ENCODE measurements at places on chromosomes 11 and 22.

DNA sequence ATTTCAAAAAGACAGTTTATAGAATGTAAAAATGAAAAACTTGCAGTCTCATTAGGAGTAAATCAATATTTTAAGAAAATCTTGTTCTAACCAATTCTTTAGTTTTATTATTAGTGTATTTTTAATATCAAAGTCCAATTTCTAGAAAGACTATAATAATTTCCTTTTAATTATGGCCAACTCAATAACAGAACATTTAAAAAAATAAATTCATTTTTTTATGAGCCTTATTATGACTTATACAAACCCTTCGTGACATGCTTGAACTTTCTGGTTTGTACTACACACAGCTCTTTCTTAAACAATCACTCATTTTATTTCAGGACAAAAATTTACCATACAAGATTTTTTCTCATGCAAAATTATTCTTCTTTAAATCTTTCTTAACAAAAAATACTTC lies 11.7 kb upstream of the MRGPRE start:
- DNase-seq: no peak

GRCh38 chr22:37898441-37899181 lies 7.5 kb upstream of the MICALL1 start:
- no peak for DNase-seq

DNA sequence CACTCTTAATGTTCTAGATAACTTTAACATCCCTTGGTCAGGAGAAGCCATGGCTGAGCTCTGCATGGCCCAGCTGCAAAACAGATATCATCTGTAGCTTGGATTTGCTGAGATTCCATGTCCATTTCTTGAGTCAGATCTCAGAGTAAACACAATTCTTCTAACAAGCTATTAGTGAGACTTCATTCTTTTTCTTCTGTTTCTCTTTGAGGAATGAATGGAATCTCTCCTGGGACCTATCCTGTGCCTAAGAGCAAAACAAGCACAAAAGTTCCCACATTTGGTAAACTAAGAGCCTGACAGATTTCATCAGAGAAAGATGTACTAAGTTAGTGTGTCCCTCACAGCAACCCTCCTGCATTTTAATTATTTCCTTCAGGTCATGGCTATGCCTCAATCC lies 142.8 kb downstream of the MAML2 start:
- no peak for DNase-seq

- no peak for DNase-seq
These were observed 10.6 kb downstream of the FREY1 start for GRCh38 chr11:45896422-45896984.

DNA sequence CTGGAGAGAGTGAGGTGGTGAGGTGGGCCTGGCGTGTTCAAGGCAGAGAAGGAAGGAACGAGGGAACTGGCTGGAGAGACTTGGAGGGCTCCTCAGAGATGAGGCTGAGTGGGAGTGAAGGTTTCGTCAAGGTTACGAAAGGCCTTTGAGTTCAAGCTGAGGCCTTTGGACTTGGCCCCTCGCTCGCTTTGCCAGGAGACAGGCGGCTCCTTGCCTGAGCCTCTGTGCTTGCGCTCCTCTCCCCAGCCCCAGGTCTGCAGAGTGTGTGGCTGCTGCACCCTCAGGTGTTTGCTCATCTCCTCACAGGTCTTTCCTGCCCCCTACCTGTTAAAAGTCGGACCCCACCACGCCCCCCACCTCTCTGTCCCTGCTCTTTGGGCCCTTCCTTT lies 91.6 kb downstream of the ATXN10 start:
- DNase-seq: no peak

DNA sequence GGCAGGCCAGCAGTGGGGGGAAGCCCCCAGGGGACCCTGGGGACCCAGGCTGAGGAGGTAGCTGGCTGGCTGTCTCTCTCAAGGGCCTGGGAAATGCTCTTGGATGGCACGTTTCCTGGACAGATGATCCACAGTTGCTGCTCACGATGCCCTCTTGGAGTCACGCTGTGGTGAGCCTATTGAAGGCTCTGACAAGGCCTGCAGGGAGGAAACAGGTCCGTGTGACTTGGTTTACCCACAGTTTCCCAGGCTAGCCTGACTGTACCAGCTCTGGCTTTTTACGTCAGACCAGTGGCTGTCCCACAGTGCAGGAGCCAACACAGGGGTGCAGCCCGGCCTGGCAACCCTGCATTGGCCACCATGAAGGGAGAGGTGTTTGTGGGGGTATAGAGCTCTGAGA lies 29.2 kb upstream of the PPARA start:
- no peak for DNase-seq

DNA sequence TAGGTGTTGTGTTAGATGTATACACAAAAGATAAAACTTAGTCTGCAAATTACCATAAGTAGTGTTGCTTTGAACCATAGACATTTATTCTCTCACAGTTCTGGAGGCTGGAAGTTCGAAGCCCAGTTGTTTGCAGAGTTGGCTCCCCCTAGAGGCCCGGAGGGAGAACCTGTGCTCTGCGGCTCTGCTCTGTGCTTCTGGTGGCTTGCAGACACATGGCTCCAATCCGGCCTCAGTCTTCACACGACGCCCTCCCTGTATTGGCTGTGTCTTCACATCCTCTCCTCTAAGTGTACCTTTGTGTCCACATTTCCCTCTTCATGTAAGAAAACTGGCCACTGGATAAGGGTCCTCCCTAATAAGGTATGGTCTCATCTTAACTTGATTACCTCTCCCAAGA lies 128.4 kb downstream of the OPCML start:
- DNase-seq: no peak

GRCh38 chr11:111059726-111060125 lies 185.8 kb upstream of the POU2AF2 start:
- DNase-seq: no peak

Measured in activated CD4-positive, alpha-beta T cell treated with anti-CD3 and anti-CD28 coated beads for 24 hours (primary cell).